Fibroblast of the aortic adventitia (primary cell): ENCODE measurements at places on chromosomes 7 and 10. TPM values are rescaled to one million over a fixed set of nuclear protein-coding genes. Genes with fewer than 3 reads are reported as not detected.

Gene ACTR3C
- 0.54 TPM in 1 of 2 replicates, not detected in the other for total RNA-seq

Gene OR6B1
- not detected in 2 replicates for total RNA-seq

Gene CPA2
- not detected in 2 replicates for total RNA-seq

Gene SPDYE5
- total RNA-seq = 0.09 TPM in 1 of 2 replicates, not detected in the other

Gene SEMA3A
- total RNA-seq = 1.6 and 118 TPM in 2 replicates

Gene C10orf67
- total RNA-seq = 0.09 TPM in 1 of 2 replicates, not detected in the other

Gene FAM13C
- total RNA-seq = 3.3 and 9.1 TPM in 2 replicates

Gene NPSR1
- not detected in 2 replicates for total RNA-seq

Gene TDRD1
- 0.25 and 0.45 TPM in 2 replicates for total RNA-seq

Gene TECTB
- not detected in 2 replicates for total RNA-seq

Gene PPP2R2D
- 24.2 and 44.4 TPM in 2 replicates for total RNA-seq

Gene EEF1AKMT2
- total RNA-seq = 25.3 TPM in 2 replicates

Gene NPY4R2
- total RNA-seq = 0.09 TPM in 1 of 2 replicates, not detected in the other

Gene ANKRD30A
- not detected in 2 replicates for total RNA-seq

Gene C7orf57
- total RNA-seq = 0.09 TPM in 1 of 2 replicates, not detected in the other

Gene CXCL12
- total RNA-seq = 54.1 and 381 TPM in 2 replicates

Gene ANKRD61
- not detected in 2 replicates for total RNA-seq

Gene ATRNL1
- 1.9 and 7.3 TPM in 2 replicates for total RNA-seq

Gene RASSF4
- total RNA-seq = 1.9 and 3.8 TPM in 2 replicates

Gene TECPR1
- total RNA-seq = 11.7 and 13.0 TPM in 2 replicates

Gene PTPRN2
- total RNA-seq = 0.09 and 2.5 TPM in 2 replicates

Gene C1GALT1
- 14.0 and 90.0 TPM in 2 replicates for total RNA-seq

Gene GRM3
- total RNA-seq = not detected in 2 replicates

Gene ENTPD1
- 0.09 and 0.16 TPM in 2 replicates for total RNA-seq

Gene ZNF804B
- total RNA-seq = not detected in 2 replicates

Gene LBX1
- 0.08 TPM in 1 of 2 replicates, not detected in the other for total RNA-seq

Gene UNC5B
- total RNA-seq = 20.6 and 35.7 TPM in 2 replicates

Gene ZPBP
- not detected in 2 replicates for total RNA-seq

Gene BTBD16
- total RNA-seq = 0.09 TPM in 1 of 2 replicates, not detected in the other

Gene HMX2
- total RNA-seq = not detected in 2 replicates

Gene ZNF425
- total RNA-seq = 4.3 and 6.5 TPM in 2 replicates

Gene NUDT1
- 8.3 and 16.3 TPM in 2 replicates for total RNA-seq

Gene TAC1
- not detected in 2 replicates for total RNA-seq

Gene WIPF3
- total RNA-seq = not detected in 2 replicates

Gene ADK
- 26.7 and 96.8 TPM in 2 replicates for total RNA-seq

Gene ELMO1
- total RNA-seq = 1.3 and 2.9 TPM in 2 replicates

Gene ADIRF
- 37.8 and 48.4 TPM in 2 replicates for total RNA-seq

Gene MRLN
- total RNA-seq = not detected in 2 replicates

Gene FGFR2
- not detected in 2 replicates for total RNA-seq

Gene TMEM130
- total RNA-seq = 0.27 and 0.57 TPM in 2 replicates

Gene LIPM
- 0.82 TPM in 1 of 2 replicates, not detected in the other for total RNA-seq

Gene ACHE
- total RNA-seq = 0.16 TPM in 1 of 2 replicates, not detected in the other

Gene VWDE
- 0.08 and 0.09 TPM in 2 replicates for total RNA-seq

Gene CYP26C1
- 0.09 TPM in 1 of 2 replicates, not detected in the other for total RNA-seq

Gene SPDYE2
- 0.16 TPM in 1 of 2 replicates, not detected in the other for total RNA-seq

Gene GDF2
- not detected in 2 replicates for total RNA-seq
